Stimulated activated naive CD8-positive, alpha-beta T cell treated with anti-CD3 and anti-CD28 coated beads, Interleukin-15, Interleukin-2, amounts not matched to agents 100 U/mL and 50 U/mL, for 24 hours (primary cell): ENCODE measurements at places on chromosomes 6 and 20.

DNA sequence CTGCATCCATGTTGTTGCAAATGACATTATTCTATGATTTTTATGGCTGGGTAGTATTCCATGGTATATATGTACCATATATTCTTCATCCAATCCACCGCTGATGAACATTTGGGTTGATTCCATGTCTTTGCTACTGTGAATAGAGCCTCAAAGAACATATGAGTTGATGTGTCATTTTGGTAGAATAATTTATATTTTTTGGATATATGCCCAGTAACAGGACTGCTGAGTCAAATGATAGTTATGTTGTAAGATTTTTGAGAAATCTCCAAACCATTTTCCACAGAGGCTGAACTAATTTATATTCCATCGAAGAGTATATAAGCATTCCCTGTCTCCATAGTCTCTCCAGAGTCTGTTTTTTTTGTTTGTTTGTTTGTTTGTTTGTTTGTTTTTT, 1373.5 kb downstream of the GRIK2 start:
- DNase-seq = no peak

- DNase-seq = no peak
Measured at GRCh38 chr6:170223718-170224693, 66.9 kb downstream of the DLL1 start.

GRCh38 chr6:26275663-26276062, 89.3 kb upstream of the BTN3A2 start:
- DNase-seq = no peak

DNA sequence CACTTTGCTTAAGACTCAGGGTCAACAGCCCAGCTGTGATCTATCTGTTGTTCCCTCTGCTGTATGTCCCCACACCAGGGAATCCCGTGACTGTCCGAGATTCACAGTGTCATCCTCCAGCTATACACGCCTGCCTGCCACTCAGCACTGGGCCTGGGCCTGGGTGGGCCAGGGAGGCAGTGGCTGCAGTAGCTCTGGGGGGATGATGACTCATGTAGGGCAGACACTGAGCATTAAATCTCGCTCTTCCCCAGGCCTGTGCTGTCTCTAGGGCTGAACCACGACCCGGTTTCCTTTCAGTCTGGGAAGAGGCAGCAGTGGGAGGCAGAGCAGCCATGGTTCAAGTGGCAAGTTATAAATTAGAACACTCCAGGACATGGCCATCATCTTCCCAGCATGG, 173.9 kb downstream of the LRFN2 start:
- no peak for DNase-seq

GRCh38 chr20:62282103-62282502, 20.7 kb upstream of the ADRM1 start:
- no peak for DNase-seq
